Stimulated activated CD4-positive, alpha-beta T cell treated with anti-CD3 and anti-CD28 coated beads, Interleukin-12 subunit alpha, Interleukin-12 subunit beta, amount 100 ng/mL, for 48 hours (primary cell): ENCODE measurements at places on chromosomes 3 and 15.

DNA sequence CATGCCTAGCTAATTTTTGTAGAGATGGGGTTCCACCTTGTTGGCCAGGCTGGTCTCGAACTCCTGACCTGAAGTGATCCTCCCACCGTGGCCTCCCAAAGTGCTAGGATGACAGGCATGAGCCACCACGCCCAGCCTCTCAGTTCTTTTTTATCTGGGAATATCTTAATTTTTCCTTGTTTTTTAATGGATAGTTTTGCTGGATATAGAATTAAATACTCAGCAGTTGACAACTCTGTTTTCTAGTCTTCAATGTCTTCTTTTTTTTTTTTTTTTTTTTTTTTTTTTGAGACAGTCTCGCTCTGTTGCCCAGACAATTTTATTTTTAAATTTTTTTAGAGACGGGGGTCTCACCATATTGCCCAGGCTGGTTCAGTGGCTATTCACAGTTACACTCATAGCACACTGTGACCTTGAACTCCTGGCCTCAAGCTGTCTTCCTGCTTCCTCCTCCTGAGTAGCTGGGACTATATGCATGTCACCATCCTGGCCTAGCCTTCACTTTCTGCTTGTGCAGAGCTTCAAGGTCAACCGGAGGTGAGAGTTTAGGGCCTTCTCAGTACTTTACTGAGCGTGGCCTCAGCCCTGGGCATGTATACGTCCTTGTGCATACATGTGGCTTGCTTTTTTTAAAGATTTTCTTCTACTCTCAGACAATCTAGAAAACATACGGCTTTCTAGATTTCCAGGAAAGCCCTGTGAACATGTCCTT, 120.5 kb downstream of the ZNF609 start:
- no peak for DNase-seq

DNA sequence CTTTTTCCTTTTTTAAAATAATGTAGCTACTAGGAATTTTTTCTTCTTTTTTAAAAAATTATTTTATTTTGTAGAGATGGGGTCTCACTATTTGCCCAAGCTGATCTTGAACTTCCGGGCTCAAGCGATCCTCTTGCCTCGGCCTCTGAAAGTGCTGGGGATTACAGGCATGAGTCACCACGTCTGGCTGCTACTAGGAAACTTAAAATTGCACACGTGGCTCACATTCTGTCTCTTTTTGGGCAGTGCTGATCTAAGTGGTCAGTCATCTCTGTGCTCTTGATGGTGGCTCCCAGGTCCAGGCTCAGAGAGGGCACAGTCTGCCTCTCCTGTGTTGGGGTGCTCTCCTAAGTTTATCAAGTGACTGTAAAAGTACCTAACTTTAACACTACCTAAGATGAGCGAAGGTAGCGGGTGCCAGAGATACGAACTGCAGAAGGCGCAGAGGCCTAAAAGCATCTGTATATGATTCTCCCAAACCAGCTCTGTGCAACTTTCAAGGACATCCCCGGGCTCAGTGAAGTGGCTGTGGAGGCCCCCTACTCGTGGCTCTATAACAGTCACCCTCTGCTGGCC, 52.9 kb upstream of the SEC13 start:
- DNase-seq, result no peak

DNA sequence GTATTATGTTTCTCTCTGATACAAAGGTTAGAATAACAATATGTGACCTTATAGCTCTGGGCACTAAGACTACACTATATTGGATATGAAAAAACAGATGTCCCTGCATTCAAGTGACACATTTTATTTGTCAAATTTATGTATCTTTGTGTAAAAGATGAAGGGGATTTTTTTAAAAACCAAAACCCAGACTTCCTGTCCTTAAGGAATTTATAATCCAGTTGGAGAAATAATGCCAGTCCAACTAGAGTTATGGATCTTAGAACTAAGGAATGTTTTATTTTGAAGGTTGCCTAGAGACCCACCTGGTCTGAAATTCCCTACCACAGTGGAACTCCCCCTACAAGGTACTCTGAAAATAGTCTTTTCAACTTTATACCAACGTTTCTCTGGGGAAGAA, 33.3 kb upstream of the PIK3CB start:
- DNase-seq, result no peak

- no peak for DNase-seq
Measured at GRCh38 chr3:145719114-145719513, 441.9 kb downstream of the PLOD2 start.

GRCh38 chr3:124229420-124229819, 237.5 kb upstream of the ROPN1 start:
- DNase-seq, result no peak

DNA sequence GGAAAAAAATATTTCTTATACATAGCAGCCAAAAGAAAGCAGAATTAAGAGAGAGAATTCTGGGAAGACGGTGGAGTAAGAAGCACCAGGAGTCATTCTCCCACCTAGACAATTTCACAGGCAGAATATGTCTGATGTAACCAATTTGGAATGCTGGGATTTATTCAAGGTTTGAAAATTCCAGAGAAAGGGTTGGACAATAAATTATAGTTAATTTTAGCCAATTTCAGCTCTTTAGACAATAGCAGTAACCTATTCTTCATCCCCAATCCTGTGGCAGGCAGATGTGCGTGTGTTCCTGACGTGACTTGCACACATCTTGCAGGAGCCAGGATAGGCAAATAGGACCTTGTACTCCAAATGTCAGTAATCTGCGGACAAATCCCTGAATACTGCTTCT, 541.0 kb upstream of the NAALADL2 start:
- DNase-seq, result no peak
